ENCODE measurements at places on chromosomes 7 and 10. TPM values are rescaled to one million over a fixed set of nuclear protein-coding genes. Genes with fewer than 3 reads are reported as not detected.

- peaks cover 12% of the 10 kb centered on the region for H3K4me1 ChIP-seq
- H3K27ac ChIP-seq = no peak overlapping the region
- H3K4me3 ChIP-seq = no peak overlapping the region
- no peaks in the 10 kb centered on the region for H3K36me3 ChIP-seq
These were observed 103.0 kb downstream of the MYOF start for GRCh38 chr10:93378997-93379730.

GRCh38 chr10:21427804-21428481, 97.5 kb downstream of the SKIDA1 start:
- H3K4me3 ChIP-seq = no peak overlapping the region
- H3K27ac ChIP-seq = no peak overlapping the region
- H3K4me1 ChIP-seq = no peaks in the 10 kb centered on the region
- no peaks in the 10 kb centered on the region for H3K27me3 ChIP-seq
- DNase-seq = no peak

DNA sequence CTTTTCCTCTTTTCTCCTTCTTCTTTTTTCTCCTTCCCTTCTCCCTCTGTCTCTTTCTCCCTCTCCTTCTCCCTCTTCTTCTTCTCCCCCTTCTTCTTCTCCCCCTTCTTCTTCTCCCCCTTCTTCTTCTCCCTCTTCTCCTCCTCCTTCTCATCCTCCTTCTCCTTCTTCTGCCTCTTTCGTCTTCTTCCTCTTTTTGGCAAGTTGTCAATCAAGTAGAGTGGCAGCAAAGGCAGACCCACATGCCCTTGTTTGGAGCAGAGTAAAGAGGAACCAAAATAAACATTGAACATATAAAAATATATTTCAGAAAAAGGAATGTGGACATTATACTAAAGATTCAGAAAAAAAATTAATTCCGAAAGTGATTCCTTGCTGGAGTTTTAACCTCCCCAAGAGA, 59.6 kb upstream of the ZNF33B start:
- H3K36me3 ChIP-seq = peaks cover 3% of the 10 kb centered on the region
- H3K27me3 ChIP-seq = no peaks in the 10 kb centered on the region
- H3K27ac ChIP-seq = no peak overlapping the region
- DNase-seq = no peak
- H3K4me3 ChIP-seq = no peak overlapping the region

GRCh38 chr7:20305726-20306125, 25.0 kb upstream of the ITGB8 start:
- H3K4me1 ChIP-seq = peaks cover 46% of the 10 kb centered on the region
- H3K27ac ChIP-seq = no peak overlapping the region
- H3K4me3 ChIP-seq = no peak overlapping the region
- DNase-seq = no peak
- no peaks in the 10 kb centered on the region for H3K36me3 ChIP-seq

GRCh38 chr10:21379143-21379542, 146.3 kb downstream of the SKIDA1 start:
- H3K36me3 ChIP-seq = no peaks in the 10 kb centered on the region
- no peak overlapping the region for H3K4me3 ChIP-seq
- DNase-seq = no peak

GRCh38 chr10:74335501-74335900, 184.5 kb downstream of the ADK start:
- no peaks in the 10 kb centered on the region for H3K4me1 ChIP-seq
- H3K27ac ChIP-seq = no peak overlapping the region
- H3K36me3 ChIP-seq = peaks cover 9% of the 10 kb centered on the region
- no peaks in the 10 kb centered on the region for H3K27me3 ChIP-seq
- DNase-seq = no peak

DNA sequence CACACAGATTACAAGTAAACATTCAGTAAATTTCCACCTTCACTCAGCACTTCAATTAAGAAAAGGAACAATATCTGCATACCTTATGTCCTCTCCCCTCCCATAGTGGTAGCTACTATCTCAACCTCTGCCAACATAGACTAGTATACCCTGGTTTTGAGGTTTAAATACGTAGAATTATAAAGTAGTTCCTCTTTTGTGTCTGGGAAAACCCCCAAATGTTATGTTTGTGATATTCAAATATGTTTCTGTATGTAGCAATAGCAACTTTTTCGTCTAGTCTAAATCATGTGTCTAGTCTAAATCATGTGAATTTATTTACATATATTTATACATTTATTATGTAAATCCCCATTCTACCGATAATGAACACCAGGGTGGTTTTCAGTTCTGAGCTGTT, 13.2 kb upstream of the CAMK2B start:
- H3K27me3 ChIP-seq = peaks cover 21% of the 10 kb centered on the region
- H3K27ac ChIP-seq = no peak overlapping the region
- no peak for DNase-seq
- H3K4me1 ChIP-seq = no peaks in the 10 kb centered on the region

DNA sequence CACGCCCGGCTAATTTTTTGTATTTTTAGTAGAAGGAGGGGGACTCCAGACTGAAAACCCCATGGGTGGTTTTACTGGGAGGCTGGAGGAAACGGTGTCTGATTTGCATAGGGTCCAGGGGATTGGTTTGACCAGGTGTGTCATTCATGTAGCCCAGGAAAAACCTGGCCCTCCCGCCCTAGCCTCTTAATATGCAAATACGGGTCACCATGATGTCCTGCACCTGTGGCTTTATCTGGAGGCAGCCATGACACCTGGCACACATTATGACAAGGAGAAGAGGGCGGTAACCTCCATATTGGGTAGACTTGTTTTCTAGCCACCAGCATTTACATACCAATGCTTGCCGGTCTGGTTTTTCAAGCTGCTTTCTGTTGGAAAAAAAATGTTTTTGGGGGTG, 68.0 kb downstream of the TRIL start:
- no peak for DNase-seq
- H3K27me3 ChIP-seq = no peaks in the 10 kb centered on the region
- H3K4me3 ChIP-seq = no peak overlapping the region
- no peaks in the 10 kb centered on the region for H3K4me1 ChIP-seq
- H3K36me3 ChIP-seq = no peaks in the 10 kb centered on the region

DNA sequence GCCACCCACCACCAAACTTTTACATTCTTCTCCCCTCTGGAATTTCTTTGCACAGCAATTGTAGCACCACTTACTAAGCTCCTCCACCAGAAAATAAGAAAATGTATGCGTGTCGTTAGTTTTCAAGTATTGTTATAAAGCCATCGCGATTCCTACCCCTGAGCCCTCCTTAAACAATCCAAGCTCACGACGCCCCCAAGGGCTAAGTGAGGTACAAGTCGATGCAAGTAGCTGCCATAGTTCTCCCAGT, 1.3 kb downstream of the FRAT2 start:
- peaks cover 37% of the 10 kb centered on the region for H3K4me1 ChIP-seq
- peak overlapping the region; percentile 83 for H3K27ac ChIP-seq
- DNase-seq = peak; percentile 10
- H3K4me3 ChIP-seq = peak overlapping the region; percentile 94
- peaks cover 59% of the 10 kb centered on the region for H3K27me3 ChIP-seq
- H3K36me3 ChIP-seq = peaks cover 5% of the 10 kb centered on the region

DNA sequence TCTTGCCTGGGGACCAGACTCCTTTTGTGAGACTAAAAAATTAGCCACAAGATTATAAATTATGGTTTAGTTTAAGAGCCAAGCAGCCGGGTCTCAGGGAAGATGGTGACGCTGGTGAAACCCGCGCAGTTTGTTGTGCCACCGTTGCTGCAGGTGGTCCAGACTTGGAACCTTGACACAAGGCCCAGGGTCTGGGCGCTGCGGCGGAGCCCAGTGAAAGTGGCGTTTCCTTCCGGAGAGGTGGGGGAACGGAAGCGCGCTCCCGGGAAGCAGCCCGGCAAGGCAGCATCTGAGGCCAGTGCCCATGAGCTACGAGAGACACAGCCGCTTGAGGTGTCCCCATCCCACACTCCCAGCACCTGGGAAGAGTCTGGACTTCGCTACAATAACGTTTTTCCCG, 131.6 kb downstream of the SKIDA1 start:
- H3K27ac ChIP-seq = no peak overlapping the region
- no peaks in the 10 kb centered on the region for H3K27me3 ChIP-seq
- peaks cover 9% of the 10 kb centered on the region for H3K4me1 ChIP-seq
- H3K4me3 ChIP-seq = no peak overlapping the region

DNA sequence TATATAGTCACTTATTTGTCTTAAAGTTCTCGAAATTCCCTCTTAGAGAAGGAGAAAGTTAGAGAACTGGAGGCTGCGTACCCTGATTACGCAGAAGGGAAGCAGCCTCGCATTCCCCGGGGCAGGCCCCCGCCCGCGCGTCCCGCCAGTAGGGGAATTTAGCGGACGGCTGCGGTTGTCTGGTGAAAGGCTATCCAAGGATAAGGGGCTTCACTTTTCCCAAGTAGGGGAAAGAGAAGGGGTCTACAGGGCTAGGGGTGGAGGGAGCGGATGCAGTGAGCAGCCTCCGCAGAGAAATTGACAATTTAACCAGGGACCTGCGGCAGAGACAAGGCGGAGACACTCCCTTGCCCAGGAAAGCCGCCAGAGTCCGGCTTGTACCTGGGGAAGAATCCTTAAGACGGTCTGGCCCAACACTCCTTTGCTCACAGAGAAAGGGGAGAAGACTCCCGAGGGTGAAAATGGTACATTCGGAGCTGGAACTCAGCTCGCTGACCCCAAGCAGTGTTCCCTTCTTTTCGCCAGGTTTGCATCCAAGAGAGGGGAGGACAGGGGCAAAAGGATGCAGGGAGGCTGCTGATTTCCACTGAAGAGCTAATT, 994 bp upstream of the MAGI2 start:
- peaks cover 3% of the 10 kb centered on the region for H3K27me3 ChIP-seq
- H3K36me3 ChIP-seq = peaks cover 2% of the 10 kb centered on the region
- H3K4me3 ChIP-seq = peak overlapping the region; percentile 94
- DNase-seq = no peak

DNA sequence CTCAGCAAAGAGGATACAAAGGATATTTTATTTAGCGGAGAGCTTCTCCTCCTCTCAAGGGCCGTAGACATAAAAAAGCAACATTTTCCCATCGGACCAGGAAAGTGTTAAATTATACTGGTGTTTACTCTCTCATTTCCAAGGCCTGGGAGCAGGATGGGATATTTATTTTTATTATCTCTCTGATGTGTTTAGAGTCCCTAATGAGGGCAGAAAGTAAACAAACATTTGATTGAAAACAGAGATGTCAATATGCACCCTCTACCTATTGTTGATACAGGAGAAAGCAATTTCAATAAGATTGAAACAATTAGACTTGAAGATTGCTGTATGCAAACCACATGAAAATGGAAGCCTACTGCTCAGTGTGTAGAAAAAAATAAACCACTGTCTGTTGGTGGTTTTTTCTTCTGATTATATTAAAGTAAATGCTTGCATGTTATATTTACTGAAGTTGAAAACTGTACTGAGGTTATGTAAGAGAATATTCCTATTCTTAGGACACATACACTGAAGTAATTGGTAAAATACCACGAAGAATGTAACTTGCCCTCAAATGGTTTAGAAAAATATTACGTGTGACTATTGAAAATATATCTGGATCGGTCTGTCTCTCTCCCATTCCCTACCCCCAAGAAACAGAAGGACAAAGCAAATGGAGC, 59.3 kb downstream of the ATXN7L1 start:
- H3K27ac ChIP-seq = peak overlapping the region; percentile 28
- peaks cover 17% of the 10 kb centered on the region for H3K4me1 ChIP-seq
- no peak overlapping the region for H3K4me3 ChIP-seq
- no peak for DNase-seq
- H3K36me3 ChIP-seq = peaks cover 6% of the 10 kb centered on the region
- H3K27me3 ChIP-seq = no peaks in the 10 kb centered on the region

GRCh38 chr7:27576360-27576944, 86.2 kb downstream of the HIBADH start:
- DNase-seq = no peak
- H3K27ac ChIP-seq = no peak overlapping the region
- no peaks in the 10 kb centered on the region for H3K27me3 ChIP-seq
- peaks cover 6% of the 10 kb centered on the region for H3K4me1 ChIP-seq
- no peak overlapping the region for H3K4me3 ChIP-seq

- H3K36me3 ChIP-seq = no peaks in the 10 kb centered on the region
- no peak overlapping the region for H3K27ac ChIP-seq
- peaks cover 19% of the 10 kb centered on the region for H3K4me1 ChIP-seq
- DNase-seq = peak; percentile 11
- H3K4me3 ChIP-seq = peak overlapping the region; percentile 88
These were observed 460 bp downstream of the ANXA11 start for GRCh38 chr10:80204677-80205476.

DNA sequence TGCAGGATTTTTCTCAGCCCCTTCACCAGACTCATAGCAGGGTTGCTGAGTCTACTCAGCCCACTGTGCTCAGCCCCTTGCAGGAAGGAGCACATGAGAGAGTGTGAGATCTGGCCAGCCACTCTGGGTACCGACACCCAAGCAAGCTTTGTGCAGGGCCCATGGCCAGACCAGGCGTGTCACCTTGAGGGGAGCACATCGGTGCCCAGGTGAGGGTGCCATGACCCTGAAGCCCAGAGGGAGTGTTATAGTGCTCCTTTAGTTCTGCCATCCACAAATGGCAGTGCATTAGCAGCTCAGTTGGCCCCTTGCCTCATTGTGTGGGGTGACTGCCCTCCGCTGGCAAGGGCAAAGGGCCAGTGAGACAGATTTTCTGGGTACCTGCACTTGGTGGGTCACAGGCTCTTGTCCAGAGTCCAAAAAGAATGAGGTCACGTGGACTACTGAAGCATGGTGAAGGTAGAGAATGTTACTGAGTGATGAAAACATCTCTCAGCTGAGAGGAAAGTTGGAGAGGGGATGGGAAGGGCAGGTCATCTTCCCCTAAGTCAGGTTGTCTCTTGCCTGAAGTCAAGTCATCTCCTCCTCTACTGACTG, 181.8 kb downstream of the MACC1 start:
- no peaks in the 10 kb centered on the region for H3K27me3 ChIP-seq
- H3K36me3 ChIP-seq = no peaks in the 10 kb centered on the region
- no peak for DNase-seq
- H3K4me3 ChIP-seq = no peak overlapping the region
- no peak overlapping the region for H3K27ac ChIP-seq

DNA sequence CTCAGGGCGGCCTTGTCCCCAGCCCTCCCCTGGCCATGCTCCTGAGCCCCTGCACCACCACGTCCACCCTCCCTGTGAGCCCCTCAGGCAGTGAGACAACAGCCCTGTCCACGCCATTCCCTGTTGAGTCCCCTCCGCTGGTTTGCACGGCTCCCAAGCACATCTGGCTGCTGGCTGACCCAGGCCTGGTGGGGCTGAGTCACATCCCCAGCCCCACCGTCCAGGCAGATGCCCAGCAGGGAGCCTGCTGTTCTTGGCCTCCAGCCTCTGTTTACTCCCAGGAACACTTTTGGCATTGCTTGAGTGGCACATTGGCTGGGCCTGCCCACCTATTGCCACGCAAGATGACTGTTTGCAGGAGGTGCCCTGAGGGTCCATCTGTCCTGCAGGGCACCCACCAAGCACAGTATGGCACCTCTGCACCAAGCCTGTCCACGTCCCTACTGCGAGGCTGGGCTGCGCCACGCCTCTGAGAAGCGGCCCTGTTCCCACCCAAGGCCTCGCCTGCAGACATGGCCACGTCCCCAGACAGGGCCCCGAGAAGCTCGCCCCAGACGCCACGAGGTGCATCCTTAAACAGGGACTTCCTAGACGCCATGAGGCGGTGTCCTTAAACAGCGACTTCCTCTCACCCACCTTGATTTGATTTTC, 48.4 kb upstream of the INPP5A start:
- H3K4me1 ChIP-seq = peaks cover 19% of the 10 kb centered on the region
- H3K4me3 ChIP-seq = no peak overlapping the region
- no peak overlapping the region for H3K27ac ChIP-seq

GRCh38 chr10:111116762-111117445, 40.1 kb downstream of the ADRA2A start:
- no peaks in the 10 kb centered on the region for H3K36me3 ChIP-seq
- H3K27ac ChIP-seq = no peak overlapping the region
- no peak for DNase-seq
- H3K4me1 ChIP-seq = no peaks in the 10 kb centered on the region

The IKZF1 gene
- total RNA-seq = 8.5 TPM

The CALCR gene
- 0.07 TPM for total RNA-seq

The POT1 gene
- 23.6 TPM for total RNA-seq

The DPYSL4 gene
- total RNA-seq = 145 TPM

The ATP6V0E2 gene
- total RNA-seq = 87.4 TPM

The INA gene
- total RNA-seq = 36.4 TPM

The CDK1 gene
- 94.7 TPM for total RNA-seq

The ERVW-1 gene
- not detected for total RNA-seq

All from neural crest cell (in vitro differentiated cells).